ENCODE measurements at places on chromosomes 7 and 10. TPM values are rescaled to one million over a fixed set of nuclear protein-coding genes. Genes with fewer than 3 reads are reported as not detected.

Gene INHBA
- total RNA-seq, result 198 TPM

GRCh38 chr10:77763453-77764430 is 126.1 kb upstream of the KCNMA1 start:
- DNase-seq, result no peak

Gene FAM3C
- total RNA-seq, result 42.0 TPM

GRCh38 chr7:6395898-6396595 is 51.7 kb downstream of the DAGLB start:
- DNase-seq, result no peak

DNA sequence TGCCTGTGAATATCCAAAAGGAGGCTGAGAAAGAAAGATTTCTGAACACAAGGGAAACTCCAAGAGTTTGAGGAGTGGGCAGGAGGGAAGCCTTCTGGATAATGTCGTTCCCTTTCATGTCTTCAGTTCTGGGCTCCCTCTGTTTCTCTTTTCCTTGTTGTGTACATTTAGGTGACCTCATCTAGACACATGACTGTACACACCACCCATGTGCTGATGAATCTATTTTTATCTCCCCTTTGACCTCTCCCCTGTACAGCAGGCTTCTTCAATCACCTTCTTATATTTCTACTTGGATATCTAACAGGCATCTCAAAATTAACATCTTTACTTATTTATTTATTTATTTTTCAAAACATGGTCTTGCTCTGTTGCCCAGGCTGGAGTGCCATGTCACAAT is 363.1 kb downstream of the GATA3 start:
- DNase-seq, result no peak
